Small intestine (tissue), 16 donors: ENCODE measurements at places on chromosomes 6 and 20.
A peak's percentile ranks its signal among the peaks of the same experiment; 100 is the strongest.

DNA sequence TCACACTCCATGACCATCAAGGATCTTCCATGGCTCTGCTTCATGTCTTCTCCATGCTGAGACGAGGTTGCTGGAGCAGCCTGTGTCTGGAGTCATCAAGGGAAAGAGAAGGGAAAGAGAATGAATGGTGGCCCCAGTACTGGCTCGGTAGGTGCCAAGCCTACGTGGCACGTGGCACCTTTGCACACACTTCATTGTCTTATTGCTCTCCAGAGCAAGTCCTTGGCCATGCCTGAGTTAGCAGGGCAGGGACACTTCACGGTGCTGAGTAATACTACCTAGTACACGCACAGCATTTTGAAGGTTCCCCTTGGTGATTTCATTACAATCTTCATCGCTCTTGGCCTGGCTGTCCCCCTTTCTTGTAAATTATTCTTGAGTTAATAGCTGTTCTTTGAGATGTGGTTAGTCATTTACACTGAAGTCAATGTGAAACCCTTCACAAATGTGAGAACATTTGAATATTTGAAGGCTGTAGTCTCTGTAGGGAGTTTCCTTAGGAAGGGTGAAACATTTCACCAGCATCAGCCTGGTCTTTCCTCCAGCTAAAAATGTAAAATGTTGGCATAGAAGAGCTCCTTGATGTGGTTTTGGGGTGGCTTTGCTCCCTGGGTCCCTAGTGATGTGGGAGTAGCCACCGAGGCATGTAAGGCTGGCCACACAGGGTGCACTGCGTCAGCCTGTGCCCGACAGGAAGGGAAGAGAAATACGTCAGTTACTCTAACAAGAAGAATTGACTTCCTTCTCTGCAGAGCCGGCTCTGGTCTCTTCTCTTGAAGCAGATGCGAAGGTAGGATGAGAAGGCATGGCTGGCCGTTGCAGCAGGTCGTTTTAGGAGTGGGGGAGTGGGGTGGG is at the start of gene SYTL3:
Gene SYTL3, plus strand, starts transcription at position 766 of the 855 bp plus-strand sequence. CDS start 13,215 bp downstream, outside the sequence.
- no peak for DNase-seq

- no peak for DNase-seq
Measured at GRCh38 chr6:130903007-130903406, 75.8 kb downstream of the SMLR1 start.

DNA sequence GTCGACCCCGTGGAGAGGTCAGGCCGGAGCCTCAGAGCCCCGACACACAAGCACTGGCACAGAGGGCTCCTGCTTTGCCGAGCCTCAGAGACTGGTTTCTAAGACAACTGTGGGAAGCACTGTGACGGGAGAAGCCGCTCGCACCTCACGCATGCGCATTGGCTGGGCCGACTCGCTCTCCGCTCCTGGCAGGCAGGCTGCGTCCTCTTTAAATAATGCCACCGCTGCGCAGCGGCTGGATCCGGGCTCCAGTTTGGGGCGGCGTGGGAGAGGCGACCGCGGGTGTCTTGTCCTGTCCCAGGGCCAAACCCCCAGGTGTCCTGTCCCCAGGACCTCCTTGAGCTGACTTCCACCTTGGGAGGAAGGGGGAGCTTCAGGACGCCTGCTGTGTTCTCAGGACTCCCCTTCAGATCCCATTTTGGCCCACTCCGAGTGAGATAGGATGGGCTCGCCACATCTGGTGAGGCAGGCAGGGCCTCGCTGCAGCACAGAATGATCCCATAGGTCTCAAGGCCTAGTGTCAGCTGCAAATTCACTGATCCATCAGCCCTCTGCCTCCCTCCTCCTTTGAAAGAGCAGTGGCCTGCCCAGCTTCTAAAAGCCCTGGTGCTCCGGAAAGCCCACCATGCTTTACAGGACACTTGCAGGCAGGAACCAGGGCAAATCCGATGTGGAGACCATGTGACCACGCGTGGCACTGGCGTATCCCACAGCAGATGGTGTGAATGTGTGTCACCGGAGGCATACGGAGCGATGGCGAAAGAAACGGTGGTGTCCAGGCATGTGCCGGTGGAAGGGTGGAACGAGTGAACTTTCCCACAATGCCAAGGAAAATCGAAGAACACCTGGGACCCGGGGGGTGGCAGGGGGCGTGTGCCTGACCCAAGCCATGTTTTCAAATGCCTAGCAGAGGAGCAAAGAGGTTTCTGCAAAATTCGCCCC is 169.3 kb upstream of the ZNF337 start:
- DNase-seq: peak; percentile 74

- no peak for DNase-seq
Measured at GRCh38 chr6:96925290-96925687, 761 bp downstream of the KLHL32 start.
